ENCODE measurements at places on chromosomes 7 and 10.

GRCh38 chr10:70575874-70576802 lies 26.4 kb downstream of the PRF1 start:
- peak; percentile 22 for DNase-seq

GRCh38 chr10:21317902-21318301 lies 207.6 kb downstream of the SKIDA1 start:
- DNase-seq = no peak

DNA sequence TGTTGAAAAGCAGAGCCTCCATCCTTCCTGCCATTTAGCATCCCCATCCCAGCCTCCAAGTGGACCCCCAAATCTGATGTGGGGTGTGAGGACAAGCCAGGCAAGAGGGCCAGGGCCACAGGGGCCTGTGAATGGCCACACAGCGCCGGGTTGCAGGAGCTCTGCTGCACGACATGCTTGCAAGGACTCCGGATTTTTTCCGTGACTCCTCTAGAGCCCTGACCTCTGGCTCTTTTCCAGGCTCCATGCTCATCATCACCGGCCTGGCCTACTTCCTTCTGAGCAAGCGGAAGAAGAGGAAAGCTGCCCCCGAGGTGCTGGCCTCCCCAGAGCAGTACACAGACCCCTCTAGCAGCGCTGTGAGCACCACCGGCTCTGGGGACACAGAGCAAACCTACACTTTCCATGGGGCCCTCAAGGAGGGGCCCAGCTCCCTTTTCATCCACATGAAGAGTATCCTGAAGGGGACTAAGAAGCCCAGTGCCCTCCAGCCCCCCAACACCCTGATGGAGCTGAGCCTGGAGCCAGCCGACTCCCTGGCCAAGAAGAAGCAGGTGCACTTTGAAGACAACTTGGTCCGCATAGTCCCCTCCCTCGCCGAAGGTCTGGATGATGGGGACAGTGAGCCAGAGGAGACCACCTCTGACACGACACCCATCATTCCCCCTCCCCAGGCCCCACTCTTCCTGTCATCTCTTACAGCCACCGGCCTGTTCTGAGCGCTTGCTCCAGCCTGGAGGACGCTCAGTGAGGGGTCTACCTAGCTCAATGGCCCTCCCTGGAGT lies 23.5 kb downstream of the TMEM72 start:
- no peak for DNase-seq

- DNase-seq = no peak
Observed at GRCh38 chr7:41755096-41755495, 52.2 kb upstream of the INHBA start.

- no peak for DNase-seq
Observed at GRCh38 chr10:92547676-92548075, 26.2 kb downstream of the IDE start.

DNA sequence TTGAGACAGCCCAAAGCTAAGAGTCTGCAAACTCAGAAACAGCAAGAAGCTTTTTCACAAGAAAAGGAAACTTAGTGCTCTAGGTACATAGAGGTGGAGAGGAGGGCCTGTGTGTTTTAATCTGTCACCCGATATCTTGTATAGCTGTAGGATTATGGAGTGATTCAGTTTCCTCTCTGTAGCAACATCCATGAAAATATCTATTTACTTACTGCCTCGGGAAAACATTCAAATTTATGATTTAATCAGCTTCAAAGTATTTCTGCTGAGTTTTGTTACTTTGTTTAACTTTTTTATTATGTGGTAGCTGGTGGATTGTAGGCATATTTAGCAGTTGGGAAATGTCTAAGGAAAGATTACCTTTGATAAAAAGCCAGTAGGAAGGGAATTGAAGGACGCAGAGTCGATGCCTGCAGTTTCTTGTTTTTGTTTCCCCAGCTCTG lies 292.0 kb downstream of the CCDC3 start:
- no peak for DNase-seq

- DNase-seq = no peak
Observed at GRCh38 chr10:92845921-92846320, 2.4 kb upstream of the EXOC6 start.

DNA sequence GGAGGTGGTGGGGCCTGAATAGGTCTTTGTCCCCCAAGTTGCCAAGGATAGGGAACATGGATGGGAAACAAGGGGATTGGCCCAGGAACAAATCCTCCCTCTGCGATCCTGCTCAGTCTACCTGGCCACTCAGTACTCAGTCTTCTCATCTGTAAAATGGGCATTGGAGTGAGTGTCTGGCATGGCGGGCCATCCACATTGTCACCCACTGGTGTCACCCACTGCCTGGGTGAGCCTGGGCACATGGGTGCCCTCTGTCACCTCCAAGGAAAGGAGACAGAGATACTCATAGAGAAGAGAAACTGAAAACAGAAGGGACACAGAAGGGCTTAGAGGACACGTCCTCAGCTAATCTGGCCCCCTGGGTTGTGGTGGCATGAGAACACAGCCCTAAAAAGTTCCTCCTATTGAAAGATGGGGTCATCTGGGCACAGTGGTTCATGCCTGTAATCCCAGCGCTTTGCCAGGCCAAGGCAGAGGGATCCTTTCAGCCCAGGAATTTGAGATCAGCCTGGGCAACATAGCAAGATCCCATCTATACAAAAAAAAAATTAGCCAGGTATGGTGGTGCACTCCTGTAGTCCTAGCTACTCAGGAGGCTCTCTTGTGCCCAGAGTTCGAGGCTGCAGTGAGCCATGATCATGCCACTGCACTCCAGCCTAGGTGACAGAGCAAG lies 12.5 kb upstream of the TNRC18 start:
- no peak for DNase-seq

- DNase-seq = no peak
Observed at GRCh38 chr10:3467052-3467951, 294.7 kb upstream of the PITRM1 start.

DNA sequence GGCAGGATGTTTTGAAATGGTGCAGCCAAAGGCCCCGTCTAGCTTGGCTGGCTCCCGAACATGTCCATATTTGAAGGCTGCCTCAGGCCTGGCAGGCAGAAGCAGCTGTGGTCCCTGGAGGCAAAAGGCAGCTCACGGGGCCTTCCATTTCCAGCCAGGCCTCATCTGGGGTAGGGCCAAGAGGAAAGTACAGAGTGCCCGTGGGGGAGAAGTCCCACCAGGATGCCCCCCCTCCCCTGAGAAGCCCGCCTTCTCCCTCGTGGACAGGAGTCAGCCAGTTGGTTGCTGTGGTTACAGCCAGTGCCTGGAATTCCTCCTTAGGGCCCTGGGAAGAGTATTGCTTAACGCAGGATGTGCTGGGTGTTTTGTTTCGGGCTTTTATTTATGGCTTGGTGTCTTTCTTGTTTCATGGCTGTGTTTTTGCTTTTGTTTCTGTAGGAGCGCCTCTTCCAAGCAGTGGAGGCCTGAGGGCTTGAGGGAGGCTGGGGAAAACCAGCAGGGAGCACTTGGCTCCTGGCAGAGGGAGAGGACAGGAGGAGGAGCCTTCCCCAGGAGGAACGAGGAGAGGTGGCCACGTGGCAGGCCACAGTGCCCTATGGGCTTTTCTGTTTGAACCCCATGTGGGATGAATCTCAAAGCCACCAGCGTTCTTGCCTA lies 45.4 kb downstream of the CHST3 start:
- no peak for DNase-seq
